Activated T-cell treated with anti-CD3 and anti-CD28 coated beads, Interleukin-2, amount 50 U/mL, for 4 hours (primary cell): ENCODE measurements at places on chromosomes 7 and 10.

DNA sequence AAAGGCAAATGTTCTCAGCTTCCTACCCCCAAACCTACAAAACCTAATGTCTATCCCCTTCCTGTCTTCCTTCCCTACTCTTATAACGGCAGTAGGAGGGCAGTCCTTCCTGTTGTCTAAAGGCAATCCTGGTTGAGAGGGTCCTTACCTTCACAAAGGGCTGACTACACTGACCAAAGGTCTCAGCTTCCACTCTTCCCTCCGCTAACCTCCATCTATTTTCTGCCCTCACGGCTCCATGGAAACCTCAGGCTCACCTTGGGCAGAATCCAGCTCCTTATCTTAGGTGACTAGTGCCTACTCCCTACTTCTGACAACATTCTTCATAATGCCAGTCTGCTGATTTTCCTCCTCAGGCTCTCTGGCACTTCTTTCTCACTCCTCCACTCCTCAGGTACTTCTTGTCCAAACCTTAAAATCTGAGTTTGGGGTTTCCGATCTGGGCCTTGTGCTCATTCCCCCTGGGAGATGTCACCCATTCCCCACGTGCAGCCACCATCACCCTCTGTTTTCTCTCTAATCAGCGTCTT lies 542 bp downstream of the FBXL13 start:
- DNase-seq: no peak

- no peak for DNase-seq
These were observed 27.5 kb upstream of the BTBD16 start for GRCh38 chr10:122243550-122243949.

DNA sequence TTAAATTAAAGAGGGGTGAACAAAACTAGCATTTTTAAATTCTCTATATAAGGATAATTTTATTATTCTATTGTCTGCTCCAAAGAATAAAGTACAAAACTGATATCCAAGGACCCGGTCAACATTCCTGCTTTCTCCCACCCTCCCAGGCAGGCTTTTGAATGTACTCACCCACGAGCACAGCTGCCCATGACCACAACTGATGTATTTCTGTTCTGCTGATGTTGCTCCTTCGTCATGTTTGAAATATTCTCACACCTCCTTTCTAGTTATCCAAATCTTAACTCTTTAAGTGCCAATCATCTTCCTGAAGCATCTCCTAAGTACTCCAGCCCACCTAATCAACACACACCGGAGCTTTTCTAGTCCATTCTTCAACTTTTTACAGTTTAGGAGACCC lies 46.7 kb downstream of the CALD1 start:
- DNase-seq: no peak

GRCh38 chr7:11988186-11988585 lies 156.2 kb upstream of the THSD7A start:
- no peak for DNase-seq
